Left renal pelvis (tissue), 4 donors: ENCODE measurements at places on chromosomes 3 and 15. TPM values are rescaled to one million over a fixed set of nuclear protein-coding genes. Genes with fewer than 3 reads are reported as not detected.

NPAP1 gene
- polyA plus RNA-seq: 0.60 TPM

PIGZ gene
- polyA plus RNA-seq: 1.6 TPM

CTSH gene
- polyA plus RNA-seq: 211 TPM

DUSP7 gene
- polyA plus RNA-seq: 17.5 TPM

IMPG2 gene
- 0.30 TPM for polyA plus RNA-seq

GLDN gene
- 0.32 TPM for polyA plus RNA-seq

RAD51 gene
- polyA plus RNA-seq: 13.8 TPM

TYRO3 gene
- 157 TPM for polyA plus RNA-seq

KNL1 gene
- polyA plus RNA-seq: 18.2 TPM

CAND2 gene
- polyA plus RNA-seq: 7.9 TPM

SLC28A2 gene
- 0.76 TPM for polyA plus RNA-seq

IL5RA gene
- 0.92 TPM for polyA plus RNA-seq

ARL13B gene
- 23.5 TPM for polyA plus RNA-seq

FILIP1L gene
- polyA plus RNA-seq: 47.8 TPM

EBLN2 gene
- polyA plus RNA-seq: 3.5 TPM

KLHL6 gene
- 1.1 TPM for polyA plus RNA-seq

CLDN11 gene
- polyA plus RNA-seq: 200 TPM

JMJD7 gene
- 12.3 TPM for polyA plus RNA-seq

GOLGA6L4 gene
- 30.0 TPM for polyA plus RNA-seq

FBXO40 gene
- 0.04 TPM for polyA plus RNA-seq

GOLGA6D gene
- 0.21 TPM for polyA plus RNA-seq

BCL2A1 gene
- 0.21 TPM for polyA plus RNA-seq

PYGO1 gene
- polyA plus RNA-seq: 15.6 TPM

PATL2 gene
- 1.8 TPM for polyA plus RNA-seq

CFAP100 gene
- polyA plus RNA-seq: 2.5 TPM

AADACL2 gene
- not detected for polyA plus RNA-seq

HIGD2B gene
- not detected for polyA plus RNA-seq

MORC1 gene
- 0.83 TPM for polyA plus RNA-seq

EPB42 gene
- 1.4 TPM for polyA plus RNA-seq

KBTBD13 gene
- not detected for polyA plus RNA-seq

AQP9 gene
- 1.3 TPM for polyA plus RNA-seq

VIPR1 gene
- 3.0 TPM for polyA plus RNA-seq

EXD1 gene
- not detected for polyA plus RNA-seq

ZNF609 gene
- 34.4 TPM for polyA plus RNA-seq

SKOR1 gene
- 0.43 TPM for polyA plus RNA-seq

FGD5 gene
- 22.4 TPM for polyA plus RNA-seq

ZBTB20 gene
- polyA plus RNA-seq: 6.6 TPM

FSD2 gene
- polyA plus RNA-seq: 0.29 TPM

PRKCI gene
- polyA plus RNA-seq: 87.6 TPM
